ENCODE measurements at places on chromosomes 6 and 20. TPM values are rescaled to one million over a fixed set of nuclear protein-coding genes. Genes with fewer than 3 reads are reported as not detected.

GRCh38 chr20:3670511-3670910, 7.3 kb upstream of the GFRA4 start:
- DNase-seq, result no peak

GRCh38 chr20:8509809-8510208, 377.7 kb downstream of the PLCB1 start:
- no peak for DNase-seq

DNA sequence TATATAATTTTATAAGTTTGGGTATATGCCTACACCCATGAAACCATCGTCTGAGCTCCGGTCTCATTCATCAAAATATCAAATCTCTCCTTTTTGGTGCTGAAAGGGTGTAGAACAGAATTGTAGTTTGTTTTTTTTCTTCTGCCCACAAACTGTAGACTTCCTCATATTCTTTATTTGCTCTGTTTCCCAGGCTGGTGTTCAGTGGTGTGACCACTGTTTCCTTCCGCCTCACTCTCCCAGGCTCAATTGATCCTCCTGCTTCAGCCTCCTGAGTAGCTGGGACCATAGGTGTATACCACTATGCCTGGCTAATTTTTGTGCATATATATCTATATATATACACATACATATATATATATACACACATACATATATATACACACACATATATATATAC, 139.6 kb upstream of the HCRTR2 start:
- no peak for DNase-seq

DNA sequence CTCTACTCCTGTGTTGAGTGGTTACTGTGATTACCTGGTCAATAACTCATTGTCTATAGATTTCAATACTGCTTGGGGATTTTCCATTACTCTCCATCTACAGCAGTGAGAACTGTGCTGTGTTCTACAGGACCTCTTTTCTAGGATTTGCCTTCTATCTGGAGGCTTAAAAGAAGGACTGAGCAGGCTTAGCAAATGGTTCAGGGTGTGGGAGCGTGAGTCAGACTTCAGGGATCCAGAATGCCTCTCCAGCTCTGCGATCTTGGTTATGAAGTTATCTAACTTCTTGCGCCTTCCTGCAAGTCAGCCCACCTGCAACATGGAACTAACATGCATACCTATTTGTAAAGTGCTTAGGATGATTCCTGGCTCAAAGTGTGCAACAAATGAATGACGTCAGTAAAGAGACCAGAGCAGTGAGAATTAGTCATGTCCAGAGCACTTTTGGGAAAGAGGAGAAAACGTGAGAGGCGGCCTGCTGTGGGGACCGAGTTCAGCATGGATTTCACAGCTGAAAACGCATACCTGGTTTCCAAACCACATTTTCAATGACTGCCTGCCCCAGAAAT, 610.1 kb upstream of the CDH4 start:
- no peak for DNase-seq

F13A1 gene
- total RNA-seq, result 4.8 TPM

TXLNB gene
- total RNA-seq, result 0.41 TPM

RUNX2 gene
- total RNA-seq, result 22.4 TPM

SLC17A3 gene
- 0.76 TPM for total RNA-seq
